Cortex of kidney (tissue), 1 donor: ENCODE measurements at places on chromosomes 12 and 14.

- DNase-seq: no peak
Measured at GRCh38 chr14:20400965-20401593, 12.2 kb downstream of the TEP1 start.

- DNase-seq: no peak
Measured at GRCh38 chr12:62014330-62014729, 245.9 kb upstream of the USP15 start.

GRCh38 chr14:51525739-51526138 lies 126.0 kb upstream of the FRMD6 start:
- no peak for DNase-seq

DNA sequence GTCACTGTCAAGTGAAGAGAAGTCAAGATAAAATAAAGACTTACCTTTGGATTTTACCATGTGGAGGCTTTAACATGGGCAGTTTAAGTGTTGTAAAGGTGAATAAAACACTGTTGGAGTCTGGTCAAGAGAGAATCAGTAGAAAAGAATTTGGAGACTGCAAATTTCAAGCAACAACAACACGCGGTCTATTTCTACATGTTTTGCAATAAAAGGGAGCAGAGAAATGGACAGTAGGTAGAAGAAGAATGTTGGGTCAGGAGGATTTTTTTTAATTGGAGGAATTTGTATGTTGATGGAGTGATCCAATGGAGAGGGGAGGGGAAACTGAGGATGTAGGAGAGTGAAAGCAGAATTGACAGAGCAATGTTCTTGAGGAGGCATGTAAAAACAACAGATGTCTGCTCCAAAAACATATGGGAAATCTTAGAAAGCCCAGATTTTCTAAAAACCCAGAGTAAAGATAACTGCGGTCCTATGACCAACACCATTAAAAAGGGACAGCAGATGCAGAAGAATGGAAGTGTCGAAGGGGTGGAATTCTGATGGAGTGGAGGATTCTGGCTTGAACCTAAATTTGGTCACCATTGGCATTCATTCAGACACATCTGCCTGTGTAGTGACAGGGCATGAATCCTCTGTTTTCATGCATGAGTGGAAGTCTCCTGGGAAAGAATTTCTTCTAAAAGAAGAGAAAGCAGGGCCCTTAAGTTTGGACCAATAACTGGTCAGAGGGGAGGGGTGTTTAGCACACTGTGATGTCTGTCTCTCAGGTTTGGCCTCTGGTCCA lies 68.0 kb upstream of the OSBPL8 start:
- no peak for DNase-seq

DNA sequence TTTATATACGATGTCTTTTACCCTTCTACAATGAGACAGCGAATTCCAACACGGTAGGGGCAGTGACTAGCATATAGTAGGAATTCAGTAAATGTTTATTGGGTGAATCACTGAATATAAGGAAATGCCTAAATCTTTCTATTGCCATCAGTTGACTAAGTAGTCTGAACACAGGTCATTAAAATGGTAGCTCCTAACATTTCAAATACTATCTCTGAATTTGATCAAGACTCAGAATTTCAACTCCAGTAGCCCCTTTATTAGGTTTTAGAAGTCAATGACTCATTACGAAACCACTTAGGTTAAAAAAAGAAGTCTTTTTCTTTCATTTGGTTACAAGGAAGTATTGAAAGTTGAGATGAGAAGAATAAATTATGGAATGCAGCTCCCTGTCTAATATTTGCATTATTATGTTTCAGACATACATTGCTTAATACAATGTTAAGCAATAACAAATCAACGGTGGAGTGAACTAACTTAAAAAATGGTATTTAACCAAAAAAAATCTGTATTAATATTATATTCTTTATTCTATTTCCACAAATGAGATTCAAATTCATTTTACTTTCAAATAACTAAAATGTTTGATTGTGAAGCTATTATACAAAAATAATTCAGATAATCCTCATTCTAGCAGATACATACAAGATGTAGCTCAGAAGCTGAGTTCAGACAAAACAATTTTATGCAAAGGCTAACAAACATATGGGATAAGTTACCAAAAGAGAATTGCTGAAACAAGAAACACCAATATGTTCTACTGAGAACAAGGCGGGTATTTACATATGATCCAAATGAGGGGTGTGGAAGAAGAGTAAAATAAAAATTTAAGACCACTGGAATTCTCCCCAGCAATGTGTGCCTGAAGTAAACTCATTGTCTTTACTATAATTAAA lies 302.7 kb downstream of the CEP128 start:
- DNase-seq: no peak

GRCh38 chr12:109497675-109498074 lies 20.2 kb downstream of the UBE3B start:
- DNase-seq: no peak

DNA sequence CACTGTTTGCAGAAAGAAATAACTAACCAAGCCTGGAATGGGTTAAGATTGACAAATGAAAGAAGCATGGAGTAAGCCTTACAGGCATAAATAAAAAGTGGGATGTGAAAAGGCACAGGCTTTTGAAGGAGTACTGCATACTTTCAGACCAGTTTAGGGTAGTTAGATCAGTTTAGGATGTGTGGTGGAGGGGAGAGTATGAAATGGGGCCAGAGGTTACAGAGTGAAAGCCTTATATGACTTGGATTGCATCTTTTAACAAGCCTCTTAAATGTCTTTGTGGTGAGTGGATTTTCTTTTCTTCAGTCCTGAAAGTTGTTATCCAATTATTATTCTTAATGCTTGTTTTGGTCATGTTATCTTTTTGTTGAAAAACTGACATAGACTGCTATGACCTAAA lies 52.2 kb upstream of the TRHDE start:
- DNase-seq: no peak

- DNase-seq: no peak
Measured at GRCh38 chr12:131920902-131921840, 7.9 kb upstream of the PUS1 start.

DNA sequence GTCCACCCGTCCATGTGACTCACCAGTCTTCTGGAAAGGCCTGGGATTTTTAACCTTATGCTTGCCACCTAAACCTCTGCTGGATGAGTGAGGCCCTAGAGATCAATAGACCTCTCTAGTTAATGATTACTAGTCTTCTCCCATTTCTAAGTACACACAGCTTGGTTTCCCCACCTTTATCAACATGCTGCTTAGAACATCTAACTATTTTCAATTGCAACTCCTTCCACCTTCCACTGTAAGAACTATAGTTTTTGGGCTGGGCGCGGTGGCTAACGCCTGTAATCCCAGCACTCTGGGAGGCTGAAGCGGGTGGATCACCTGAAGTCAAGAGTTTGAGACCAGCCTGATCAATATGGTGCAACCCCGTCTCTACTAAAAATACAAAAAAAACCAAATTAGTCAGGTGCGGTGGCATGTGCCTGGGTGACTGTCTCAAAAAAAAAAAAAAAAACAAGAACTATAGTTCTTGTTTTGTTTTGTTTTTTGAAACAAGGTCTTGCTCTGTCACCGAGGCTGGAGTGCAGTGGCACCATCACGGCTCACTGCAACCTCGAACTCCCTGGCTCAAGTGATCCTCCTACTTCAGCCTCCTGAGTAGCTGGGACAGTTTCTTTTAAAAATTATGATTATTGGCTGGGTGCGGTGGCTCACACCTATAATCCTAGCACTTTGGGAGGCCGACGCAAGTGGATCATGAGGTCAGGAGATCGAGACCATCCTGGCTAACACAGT lies 18.7 kb upstream of the MDM2 start:
- no peak for DNase-seq

DNA sequence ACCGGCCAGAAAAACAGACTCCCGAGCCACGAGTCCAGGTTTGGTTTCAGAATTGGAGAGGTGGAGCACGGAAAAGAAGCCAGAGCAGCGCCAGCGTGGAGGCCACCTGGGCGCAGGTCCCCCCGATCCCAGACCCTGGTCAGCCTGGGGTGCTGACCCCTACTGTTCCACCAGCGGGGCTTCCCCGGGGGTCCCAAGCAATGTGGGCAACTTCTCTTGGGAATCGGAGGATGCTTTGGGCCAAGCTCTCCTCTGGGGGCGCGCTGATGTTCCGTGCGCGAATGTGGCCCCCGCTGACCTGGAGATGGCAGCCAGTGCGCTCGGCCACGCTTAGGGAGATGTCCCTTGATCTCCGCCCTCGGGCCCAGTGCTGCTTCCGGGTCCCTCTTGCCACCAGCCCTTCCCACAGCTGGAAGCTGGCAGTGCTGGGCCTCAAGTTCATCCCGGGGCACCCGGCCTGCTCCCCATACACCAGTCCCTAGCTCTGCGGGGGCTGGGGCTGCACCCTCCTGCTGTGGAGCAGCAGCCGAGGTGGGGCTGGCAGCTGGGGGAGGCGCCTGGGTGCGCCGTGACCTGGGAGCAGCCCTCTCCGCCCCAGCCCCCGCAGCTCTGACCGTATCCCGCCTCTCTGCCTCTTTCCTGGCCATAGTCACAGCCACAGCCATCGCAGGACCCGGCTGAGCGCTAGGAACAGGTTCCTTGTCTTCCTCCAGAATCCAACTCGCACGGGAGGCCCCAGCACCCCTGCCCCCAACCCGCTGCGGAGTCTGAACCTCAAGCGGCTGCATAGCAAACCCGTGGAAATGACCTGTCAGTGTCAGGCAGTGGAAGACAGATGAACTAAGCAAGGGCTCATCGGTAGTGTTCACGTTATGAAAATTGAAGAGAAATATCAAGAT lies 91.2 kb downstream of the RCOR1 start:
- DNase-seq: no peak

GRCh38 chr14:38208618-38209562 lies 1.2 kb downstream of the SSTR1 start:
- DNase-seq: no peak

DNA sequence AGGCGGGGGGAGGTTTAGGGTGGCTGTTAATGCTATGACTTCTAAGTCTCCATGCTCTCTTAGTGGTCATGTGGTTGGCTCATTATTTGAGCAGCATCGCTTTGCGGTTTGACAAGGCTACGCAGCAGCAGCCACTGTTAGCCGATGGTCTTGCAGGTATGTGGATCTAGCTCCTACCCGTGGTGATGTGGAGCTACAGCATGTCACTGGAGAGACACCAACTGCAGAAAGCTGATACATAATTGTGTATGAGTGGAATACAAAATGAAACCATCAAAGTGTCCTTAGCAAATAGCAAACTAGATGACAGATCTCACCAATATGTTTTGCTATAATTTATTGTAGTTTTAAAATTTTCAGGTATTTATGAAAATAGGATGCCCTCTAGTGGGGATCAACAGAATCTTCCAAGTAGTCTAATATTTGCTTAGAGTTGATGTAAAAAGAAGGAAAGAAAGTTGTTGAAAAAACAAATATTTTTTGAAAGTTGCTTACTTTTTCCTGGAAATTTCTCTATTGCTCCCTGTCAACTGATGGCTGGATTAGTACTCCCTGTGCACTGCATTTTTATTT lies 94.9 kb downstream of the NAV3 start:
- DNase-seq: no peak

- no peak for DNase-seq
Measured at GRCh38 chr12:6430124-6430989, 14.4 kb upstream of the CD27 start.

DNA sequence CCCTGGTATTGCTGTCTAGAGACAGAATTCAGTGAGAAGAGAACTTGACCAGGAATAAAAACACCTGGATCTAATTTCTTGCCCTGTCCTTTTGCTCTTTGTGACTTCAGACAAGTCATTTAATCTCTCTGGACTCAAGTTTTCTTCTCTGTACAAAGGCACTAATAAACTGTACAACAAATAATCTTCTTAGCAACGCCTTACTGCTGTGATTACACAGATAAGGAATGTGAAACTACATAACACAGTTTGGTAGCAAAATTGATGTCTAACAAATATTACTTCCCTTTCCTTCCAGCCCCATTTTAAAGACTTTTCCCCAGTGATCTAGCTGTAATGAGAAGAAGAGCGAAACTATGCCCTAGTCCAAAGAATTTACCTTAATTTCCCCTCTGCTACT lies 69.3 kb downstream of the BCAT1 start:
- DNase-seq: no peak

DNA sequence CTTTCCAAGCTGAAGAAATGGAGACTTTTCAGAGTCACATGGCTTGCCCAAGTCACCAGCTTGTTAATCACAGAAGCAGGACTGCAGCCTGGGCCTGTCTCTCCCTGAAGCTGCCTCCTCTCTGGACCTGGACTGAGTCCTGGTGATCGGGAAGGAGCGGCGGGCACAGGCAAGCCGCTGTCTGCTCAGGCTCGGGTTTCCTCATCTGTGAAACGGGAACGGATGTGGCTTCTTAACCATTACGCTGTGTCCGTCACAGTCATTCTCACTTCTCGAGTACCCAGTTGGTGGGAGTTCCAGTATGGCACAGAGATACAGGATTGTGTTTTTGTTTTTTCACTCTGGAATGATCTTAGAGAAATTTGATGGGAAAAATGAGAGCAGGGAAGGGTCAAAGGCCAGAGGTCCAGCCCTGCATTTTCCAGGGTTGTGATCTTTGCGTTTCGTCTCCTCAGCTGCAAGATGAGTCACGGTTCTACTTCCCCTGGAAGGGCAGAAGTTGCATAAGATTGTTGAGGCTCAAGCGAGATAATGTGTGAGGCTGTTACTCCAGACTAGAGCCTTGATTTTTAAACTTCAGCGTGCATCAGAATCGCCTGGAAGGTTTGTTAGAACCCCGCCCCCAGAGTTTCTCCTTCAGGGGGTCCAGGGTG lies 7.6 kb upstream of the LRTM2 start:
- no peak for DNase-seq

DNA sequence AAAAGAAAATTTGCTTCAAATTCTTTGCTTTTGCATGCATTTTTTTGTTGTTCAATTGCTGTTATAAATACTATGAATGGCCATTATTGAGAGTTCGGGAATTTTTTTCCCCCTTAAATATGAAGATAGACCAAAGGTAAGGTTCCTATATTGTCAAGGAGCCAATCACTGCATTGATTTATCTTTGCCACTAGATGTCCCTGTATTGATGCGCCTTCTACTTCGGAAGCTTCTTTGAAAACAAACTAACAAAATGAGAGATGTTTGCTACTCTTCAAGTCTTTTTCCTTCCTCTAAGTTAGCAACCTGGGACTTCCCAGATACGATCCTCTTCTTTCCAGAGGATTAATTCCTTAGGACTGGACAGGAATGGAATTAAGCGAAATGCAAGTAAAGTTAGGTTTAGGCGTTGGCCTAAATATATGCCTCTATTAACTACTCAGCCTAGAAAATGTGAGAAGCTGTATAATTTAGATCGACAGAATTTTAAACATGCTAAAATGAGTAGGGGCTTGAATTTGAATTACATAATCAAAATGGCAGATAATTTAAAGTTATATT lies 318.1 kb downstream of the AEBP2 start:
- no peak for DNase-seq

DNA sequence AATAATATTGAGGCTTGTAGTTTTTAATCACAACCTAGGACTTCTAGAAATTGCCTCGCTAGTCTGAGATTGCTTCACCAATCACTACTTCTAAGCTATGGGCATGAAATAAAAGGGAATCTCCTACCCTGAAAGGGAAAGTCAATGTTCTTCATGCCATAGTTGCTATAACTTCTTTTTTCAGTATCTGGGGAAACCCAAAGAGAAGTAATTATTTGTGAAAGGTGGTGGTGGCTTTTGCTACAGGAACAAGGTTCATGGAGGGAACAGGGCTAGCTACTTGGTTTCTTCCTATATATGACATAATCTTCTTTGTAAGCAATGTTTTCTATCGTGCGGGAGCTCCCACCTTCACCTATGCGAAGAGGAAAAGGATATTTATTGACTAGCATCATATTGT lies 61.6 kb upstream of the DNM1L start:
- DNase-seq: no peak
